ENCODE measurements at places on chromosomes 3 and 15.

DNA sequence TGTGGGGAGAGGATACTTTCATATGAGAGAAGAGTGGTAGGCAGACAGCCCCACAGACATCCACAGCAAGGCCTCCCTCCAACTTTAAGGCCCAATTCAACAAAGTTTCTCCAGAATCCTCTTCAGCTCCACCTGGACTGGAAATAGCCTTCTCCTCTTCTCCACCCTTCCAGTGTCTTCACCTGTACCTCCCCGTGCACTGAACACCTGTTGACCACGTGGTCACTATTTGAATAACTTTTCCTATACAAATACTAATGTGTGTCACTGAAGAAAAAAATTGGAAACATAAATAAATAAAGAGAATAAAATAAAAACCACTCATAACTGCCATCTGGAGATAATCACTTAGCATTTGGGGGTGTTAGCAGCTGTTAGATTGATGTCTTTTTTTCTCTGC lies 52.9 kb downstream of the CCNL1 start:
- no peak for DNase-seq

- no peak for DNase-seq
Measured at GRCh38 chr3:187783098-187783497, 37.8 kb upstream of the BCL6 start.

- DNase-seq, result no peak
Measured at GRCh38 chr15:64583519-64583918, 123.1 kb downstream of the ZNF609 start.

DNA sequence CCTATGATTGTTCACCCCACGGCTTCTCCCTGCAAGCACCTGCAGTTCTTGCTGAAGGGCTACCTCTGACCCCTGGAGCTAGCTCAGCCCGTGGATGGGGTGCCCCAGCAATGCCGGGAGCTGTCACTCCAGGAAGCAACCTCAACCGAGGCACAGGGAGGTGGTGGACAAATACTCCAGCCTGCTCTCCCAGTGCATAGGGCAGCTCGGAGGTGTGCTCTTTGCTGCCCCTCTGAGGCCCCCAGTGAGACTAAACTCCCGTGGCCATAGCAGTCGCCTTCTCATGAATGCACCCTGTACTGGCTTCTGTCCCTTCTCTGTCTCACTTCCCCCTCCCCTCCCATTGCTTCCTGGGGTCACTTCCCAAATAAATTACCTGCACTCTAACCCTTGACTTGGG lies 48.5 kb downstream of the LINGO1 start:
- DNase-seq, result peak; percentile 53

DNA sequence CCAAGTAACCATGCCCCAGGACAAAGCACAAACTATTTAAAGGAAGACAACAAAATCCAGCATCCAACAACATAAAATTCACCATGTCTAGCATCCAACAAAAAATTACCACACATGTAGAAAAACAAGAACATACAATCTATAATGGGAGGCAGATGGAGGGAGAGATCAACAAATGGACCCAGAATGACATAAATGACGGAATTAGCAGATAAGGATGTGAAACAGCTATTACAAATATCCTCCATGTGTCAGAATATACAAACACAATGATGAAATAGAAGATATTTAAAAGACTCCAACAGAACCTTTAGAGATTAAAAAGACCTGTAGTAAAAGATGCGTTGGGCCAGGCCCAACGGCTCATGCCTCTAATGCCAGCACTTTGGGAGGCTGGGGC lies 10.8 kb downstream of the LYSMD4 start:
- no peak for DNase-seq
